ENCODE measurements at places on chromosomes 6 and 20.

DNA sequence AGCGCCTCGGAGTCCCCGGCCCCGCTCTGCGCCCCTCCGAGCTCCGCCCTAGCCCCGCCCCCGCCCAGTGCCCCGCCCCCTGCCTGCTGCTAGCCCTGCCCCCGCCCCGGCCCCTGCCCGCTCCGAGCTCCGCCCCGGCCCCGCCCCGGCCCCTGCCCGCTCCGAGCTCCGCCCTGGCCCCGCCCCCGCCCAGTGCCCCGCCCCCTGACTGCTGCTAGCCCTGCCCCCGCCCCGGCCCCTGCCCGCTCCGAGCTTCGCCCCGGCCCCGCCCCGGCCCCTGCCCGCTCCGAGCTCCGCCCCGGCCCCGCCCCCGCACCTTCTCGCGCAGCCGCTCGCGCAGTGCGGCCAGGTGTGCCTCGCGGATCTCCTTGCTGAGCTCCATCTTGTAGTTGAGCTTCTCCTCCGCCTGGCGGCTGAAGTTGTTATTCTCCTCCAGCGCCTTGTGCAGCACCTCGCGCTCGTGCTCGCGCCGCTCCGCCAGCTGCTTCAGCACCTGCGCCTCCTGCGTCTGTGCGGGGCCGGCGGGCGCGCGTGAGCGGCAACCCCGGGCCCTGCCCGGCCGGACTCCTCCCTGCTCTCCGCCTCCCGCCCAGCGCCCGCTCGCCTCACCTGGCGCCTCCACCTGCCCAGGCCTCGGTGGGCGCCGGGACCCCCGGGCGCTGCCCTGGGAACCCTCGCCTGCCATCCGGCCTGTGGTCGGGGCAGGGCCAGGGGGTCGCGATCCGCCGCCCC is 11.3 kb downstream of the STMN3 start:
- DNase-seq = peak; percentile 81

GRCh38 chr20:63315240-63315689 is 22.3 kb downstream of the COL20A1 start:
- no peak for DNase-seq

GRCh38 chr20:51496964-51497363 is 45.6 kb downstream of the NFATC2 start:
- DNase-seq = no peak

GRCh38 chr6:43805699-43806042 is 35.7 kb downstream of the VEGFA start:
- no peak for DNase-seq

GRCh38 chr6:46134216-46134615 is 4.4 kb downstream of the ENPP4 start:
- DNase-seq = no peak

DNA sequence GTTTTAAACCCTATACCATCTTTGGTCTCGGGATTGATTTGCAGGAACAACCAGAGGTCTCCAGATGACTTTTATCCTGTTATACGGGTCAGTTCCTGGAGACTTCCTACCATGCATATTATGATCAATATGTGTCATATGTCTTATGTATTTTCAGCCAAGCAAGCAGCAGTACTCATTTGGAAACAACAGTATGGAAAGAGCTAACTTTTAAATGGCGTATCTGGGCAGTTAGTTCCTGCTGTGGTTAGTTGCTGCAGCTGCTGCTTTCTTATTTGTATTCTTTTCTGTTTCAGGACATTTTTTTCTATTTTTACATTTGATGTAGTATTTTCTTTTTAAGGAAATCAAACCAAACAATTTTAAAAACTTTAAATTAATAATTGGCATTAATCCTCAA is 207.5 kb downstream of the MANEA start:
- DNase-seq = no peak

DNA sequence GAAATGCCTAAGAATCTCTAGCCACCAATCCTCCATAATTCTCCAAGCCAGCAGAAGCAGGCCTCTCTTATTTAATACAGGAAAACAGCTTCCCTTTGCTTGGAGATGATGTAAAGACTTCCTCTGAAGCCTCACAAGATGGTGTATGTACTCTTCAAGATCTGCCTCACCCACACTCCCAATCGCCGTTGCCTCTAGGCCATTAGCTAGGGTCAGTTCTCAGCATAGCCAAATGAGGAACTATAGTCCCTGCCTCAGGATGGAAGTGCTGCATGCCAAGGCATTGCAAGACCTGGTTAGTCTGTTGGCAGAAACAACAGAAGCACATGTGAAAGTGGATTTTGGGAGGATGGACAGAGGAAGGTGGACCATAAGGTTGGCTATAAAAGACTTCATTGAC is 139.1 kb downstream of the SCML4 start:
- DNase-seq = no peak

DNA sequence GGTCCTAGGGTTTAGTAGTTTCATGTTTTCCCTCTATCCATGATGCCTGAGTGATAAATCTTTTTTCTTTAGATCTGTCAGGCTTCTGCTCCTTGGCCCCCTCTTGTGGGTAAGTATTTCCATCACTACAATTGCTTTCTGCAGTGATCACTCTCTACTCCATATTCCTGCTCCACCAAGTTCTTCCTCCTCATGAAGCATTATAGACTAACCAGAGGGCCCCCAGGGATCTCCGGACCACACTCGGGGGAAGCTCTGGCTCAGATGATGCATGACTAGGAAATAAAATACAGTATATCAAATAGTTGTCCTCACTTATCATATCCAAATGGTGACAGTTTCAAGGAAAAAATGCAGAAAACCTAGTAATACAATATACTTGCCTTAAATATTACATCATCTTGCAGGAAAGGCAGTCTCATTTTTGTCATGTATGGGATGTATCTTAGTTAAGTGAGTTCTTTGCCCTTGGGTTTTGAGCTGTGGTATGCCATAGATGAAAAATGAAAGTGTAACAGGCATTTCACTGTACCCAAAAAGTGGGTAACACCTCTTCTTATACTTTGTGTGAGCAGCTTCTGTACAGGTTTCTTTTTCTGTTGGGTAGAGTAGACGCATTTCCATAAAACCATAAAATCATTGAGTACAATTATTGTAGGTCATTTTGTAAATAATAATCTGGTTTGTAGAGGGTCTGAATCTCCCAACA is 200.9 kb upstream of the EYA4 start:
- no peak for DNase-seq

DNA sequence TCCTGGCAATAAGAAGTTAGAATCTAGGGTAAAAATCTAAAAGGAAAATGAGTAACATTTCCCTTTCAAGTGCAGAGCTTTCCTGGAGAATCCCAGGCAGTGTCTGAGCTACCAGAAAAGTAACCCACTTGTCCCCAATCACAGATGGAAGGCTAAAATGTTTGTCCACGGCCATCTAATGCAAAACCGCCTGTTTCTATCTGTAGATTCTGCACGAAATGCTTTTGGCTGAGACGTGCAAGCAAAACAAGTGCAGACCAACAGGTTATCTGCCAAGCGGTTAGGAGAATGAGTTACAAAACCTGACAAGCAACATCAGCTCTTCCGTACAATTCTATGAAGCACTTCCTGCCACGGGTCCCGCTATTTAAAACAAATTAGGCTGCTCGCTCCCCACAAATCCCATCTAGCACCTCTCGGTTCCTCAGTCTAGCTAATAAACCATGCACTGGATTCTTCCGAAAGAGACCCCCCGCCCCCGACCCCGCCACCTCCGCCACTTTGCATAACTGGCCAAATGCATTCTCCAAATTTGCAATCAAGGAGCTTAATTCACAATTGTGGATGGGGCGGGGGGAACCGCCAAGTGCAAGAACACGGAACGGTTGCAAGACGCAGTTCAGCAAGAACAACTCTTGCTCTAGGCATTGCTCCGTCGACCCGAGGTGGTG is 1.4 kb downstream of the ELOVL5 start:
- DNase-seq = no peak

GRCh38 chr6:43052842-43053544 is 658 bp downstream of the CUL7 start:
- DNase-seq = no peak

DNA sequence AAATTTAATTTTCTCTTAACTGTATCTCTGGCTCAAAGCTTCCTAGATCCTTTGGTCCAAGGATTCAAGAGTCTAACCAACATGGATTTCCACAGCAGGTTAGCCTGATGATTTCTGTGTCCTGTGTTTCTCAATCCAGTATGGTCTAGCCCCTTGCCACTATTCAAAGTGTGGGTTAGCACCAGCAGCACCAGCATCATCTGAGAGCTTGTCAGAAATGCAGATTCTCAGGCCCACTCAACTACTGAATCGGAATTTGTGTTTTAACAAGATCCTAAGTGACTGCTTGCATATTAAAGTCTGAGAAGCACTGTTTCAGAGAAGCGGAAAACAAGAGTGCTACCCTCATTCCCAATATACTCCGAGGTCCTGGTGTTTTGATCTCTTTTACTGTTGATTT is 133.8 kb upstream of the PRDM1 start:
- no peak for DNase-seq

GRCh38 chr6:43203029-43203717 is 21.2 kb downstream of the CUL9 start:
- no peak for DNase-seq

GRCh38 chr6:89122625-89123024 is 4.8 kb upstream of the SRSF12 start:
- no peak for DNase-seq

GRCh38 chr6:24340998-24341938 is 16.6 kb downstream of the DCDC2 start:
- no peak for DNase-seq

- no peak for DNase-seq
Measured at GRCh38 chr6:5486214-5486613, 224.9 kb downstream of the FARS2 start.

DNA sequence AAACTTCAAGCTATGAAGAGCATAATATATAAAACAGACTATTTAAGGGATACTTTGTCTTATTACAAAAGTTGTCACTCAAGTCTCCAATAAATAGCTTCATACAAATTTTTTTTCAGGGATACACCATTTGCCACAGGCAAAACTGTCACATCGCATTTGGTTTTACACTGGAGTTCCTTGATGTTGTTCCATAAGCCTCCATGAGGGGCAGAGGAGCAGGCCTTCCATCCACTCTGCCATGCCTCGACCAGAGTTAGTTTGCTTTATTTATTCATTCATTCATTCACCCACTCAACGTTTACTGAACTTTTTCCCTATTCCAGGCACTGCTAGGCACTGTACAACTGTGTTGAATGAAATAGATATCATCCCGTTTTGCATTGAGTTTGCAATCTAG is 246.6 kb downstream of the PHF3 start:
- DNase-seq = no peak

GRCh38 chr6:50147371-50147770 is 97.6 kb upstream of the DEFB112 start:
- no peak for DNase-seq

DNA sequence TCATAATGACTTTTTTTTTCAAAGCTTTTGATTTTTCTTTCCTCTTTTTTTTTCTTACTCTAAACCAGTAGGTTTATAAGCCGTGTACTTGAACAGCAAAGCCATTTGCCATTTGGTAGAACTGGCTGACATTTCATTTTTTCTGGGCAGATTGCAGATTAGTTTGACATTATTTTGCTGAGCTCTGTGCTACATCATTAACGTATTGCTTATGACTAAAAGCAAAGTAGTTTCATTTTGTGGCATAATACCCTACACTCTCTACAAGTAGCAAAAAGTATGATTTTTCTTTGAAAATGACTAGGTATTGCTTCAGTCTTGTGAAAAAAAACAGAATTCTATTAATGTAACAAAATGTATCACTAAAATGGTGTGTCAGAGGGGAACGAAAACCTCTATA is 141.3 kb downstream of the GRIK2 start:
- DNase-seq = no peak

- no peak for DNase-seq
Measured at GRCh38 chr6:137823826-137824555, 43.1 kb upstream of the TNFAIP3 start.

GRCh38 chr20:40641809-40642208 is 47.2 kb downstream of the MAFB start:
- DNase-seq = no peak

DNA sequence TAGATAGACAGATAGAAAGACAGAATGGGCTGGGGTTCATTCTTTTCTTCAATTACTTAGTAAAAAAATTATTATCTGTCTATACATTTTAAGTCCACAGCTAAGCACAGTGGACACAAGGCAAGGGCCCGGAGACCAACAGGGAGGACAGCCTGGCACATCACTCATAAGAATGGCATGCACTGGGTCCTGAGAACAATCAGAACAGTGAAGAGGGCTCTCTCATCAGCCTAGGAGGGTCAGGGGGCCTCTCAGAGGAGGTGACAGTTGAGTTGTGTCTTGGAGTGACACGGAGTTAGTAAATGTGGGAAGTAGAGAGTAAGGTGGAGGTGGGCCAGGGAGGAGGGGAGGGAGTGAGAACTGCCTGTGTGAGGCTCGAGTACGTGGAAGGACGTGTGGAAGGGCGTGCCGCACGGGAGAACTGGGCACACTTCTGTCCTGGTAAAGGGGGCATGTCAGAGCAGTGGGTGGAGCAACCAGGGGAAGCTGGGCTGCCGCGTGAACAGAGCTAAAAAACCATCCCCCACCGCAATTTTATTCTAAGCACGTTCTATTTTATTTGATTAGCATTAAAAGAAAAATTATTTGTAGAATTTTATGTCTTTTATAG is 45.1 kb upstream of the DSP start:
- no peak for DNase-seq

DNA sequence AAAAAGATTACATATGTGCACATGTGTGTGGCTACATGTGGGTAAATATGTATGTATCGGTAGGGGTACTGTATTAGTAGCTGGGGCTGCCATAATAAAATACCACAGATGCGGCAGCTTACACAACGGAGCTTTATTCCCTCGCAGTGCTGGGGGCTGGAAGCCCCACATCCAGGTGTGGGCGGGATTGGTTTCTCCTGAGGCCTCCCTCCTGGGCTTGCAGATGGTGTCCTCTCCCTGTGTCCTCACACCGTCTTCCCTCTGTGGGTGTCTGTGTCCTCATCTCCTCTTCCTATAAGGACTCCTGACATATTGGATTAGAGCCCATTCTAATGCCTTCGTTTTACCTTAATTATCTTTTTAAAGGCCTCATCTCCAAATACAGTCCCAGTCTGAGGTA is 97.7 kb downstream of the LY86 start:
- no peak for DNase-seq

DNA sequence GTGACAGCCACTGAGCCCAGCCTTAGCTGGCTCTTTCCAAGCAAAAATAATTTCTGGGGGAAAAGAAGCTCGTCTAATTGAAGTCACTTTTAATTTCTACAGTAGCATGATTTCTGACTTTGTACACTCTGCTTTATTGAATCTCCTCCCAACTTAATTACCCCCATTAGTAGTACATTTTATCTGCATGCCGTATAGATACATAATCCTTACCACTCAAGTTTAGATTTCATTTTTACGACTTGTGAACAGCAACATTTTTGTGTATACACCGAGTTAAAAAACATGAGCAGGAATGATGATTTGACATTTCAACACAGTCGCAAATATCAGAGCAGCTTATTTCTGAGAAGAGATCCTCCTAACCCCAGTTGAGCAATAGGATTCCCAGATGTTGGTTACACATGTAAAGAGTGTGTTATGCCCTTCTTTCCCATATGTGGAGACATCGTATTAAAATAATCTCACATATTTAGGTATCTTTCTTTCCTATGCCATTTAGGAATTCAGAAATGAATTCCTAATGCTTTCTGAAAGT is 127.3 kb upstream of the MTHFD1L start:
- DNase-seq = no peak

- no peak for DNase-seq
Measured at GRCh38 chr6:157896932-157897331, 73.9 kb downstream of the SNX9 start.
